DND-41 (cell line): ENCODE measurements at places on chromosomes 7 and 10.

- H3K36me3 ChIP-seq: no peaks in the 10 kb centered on the region
- no peak overlapping the region for H3K4me3 ChIP-seq
- no peaks in the 10 kb centered on the region for H3K27me3 ChIP-seq
- no peaks in the 10 kb centered on the region for H3K4me1 ChIP-seq
- DNase-seq: no peak
These were observed 163.6 kb upstream of the PHYHIPL start for GRCh38 chr10:59012839-59013238.

- H3K4me1 ChIP-seq: peaks cover 13% of the 10 kb centered on the region
- no peak overlapping the region for H3K27ac ChIP-seq
- H3K27me3 ChIP-seq: no peaks in the 10 kb centered on the region
- no peak for DNase-seq
These were observed 16.0 kb upstream of the VOPP1 start for GRCh38 chr7:55588379-55588699.

- no peak for DNase-seq
- H3K4me1 ChIP-seq: peaks cover 65% of the 10 kb centered on the region
- no peaks in the 10 kb centered on the region for H3K36me3 ChIP-seq
- no peaks in the 10 kb centered on the region for H3K27me3 ChIP-seq
- no peak overlapping the region for H3K4me3 ChIP-seq
These were observed 39.3 kb downstream of the INSIG1 start for GRCh38 chr7:155336812-155337602.

- H3K4me1 ChIP-seq: peaks cover 68% of the 10 kb centered on the region
- peak within 1 kb of the TSS; percentile 62 for H3K4me3 ChIP-seq
- peaks cover 36% of the 10 kb centered on the region for H3K36me3 ChIP-seq
- H3K27ac ChIP-seq: peak within 1 kb of the TSS; percentile 89
These were observed at the start of gene GIMAP2 for GRCh38 chr7:150685219-150686029. GIMAP2 (plus strand) TSS chr7:150685706; CDS start chr7:150687060, 1,354 bp downstream.
